AML-193 (cell line): ENCODE measurements at places on chromosomes 13 and 19.

DNA sequence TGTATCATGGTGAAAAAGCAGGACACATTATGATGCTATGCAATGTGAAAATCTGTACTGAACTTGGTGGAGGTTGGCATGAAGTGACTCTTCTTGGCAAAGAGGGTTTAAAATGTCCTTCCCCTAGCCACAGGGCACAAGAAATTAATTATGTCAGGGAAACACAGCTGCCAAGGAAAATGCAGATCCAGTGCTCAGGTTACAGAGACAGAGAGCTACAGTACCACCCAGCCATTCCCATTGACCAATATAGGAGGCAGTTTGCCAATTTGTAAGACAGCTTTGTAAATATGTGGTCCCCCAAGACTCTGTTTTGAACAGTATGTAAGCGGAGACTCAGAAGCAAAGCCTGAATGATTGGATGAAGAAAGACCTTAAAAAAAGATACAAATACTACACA is 69.4 kb upstream of the KLF12 start:
- no peak for DNase-seq

DNA sequence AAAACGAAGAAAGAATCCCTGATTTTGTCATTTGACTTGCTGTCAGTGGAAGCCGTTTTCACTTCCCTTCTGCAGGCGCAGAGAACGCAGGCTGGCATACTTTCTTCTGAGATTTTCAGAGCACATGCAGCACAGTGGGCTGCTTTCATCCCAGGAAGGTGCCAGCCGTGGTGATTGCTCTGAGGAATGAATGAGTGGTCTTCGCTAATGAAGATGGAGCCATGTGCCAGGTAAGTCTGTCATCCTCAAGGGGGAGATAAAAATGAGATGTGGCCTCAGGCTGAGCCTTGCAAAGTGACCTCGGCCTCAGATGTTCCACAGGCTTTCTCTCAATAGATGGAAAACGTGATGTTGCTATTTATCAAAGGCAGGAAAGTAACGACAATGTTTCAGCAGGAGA is 94.6 kb upstream of the FARP1 start:
- no peak for DNase-seq

DNA sequence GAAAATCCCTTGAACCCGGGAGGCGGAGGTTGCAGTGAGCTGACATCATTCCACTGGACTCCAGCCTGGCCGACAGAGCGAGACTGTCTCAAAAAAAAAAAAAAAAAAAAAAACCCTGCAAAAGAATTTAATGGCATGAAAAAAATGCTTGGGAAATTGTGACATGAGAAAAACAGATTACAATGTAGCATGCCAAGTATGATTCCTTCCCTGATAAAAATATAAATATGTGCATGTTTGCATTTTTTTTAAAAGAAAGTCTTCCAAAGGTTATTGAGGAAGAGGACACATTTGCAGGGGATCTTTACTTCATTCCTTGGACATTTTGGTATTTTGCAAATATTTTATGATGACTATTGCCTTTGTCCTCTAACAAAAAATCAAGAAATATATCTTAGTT is 14.5 kb upstream of the ZBTB32 start:
- no peak for DNase-seq

GRCh38 chr19:3319643-3320353 is 46.6 kb upstream of the NFIC start:
- DNase-seq = no peak

DNA sequence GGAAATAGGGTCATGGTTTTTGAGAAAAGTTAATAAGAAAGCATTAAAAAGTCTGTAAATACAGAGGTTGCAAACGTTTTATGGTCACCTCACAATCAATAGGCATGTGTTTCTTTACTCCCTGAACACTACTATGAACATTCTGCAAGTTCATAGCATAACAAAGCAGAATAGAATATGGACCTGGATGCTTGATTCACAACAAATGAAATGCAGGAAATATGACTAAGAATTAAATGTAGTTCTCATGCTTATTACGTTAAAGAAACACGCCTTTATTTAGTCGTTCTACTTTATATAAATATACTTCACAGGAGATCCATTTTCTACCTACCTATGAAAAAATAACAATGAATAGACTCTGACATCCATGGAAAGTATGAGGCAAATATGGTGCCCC is 344.0 kb downstream of the KCTD12 start:
- no peak for DNase-seq

- no peak for DNase-seq
Observed at GRCh38 chr19:35179830-35180229, 25.3 kb downstream of the FXYD5 start.

- DNase-seq = peak; percentile 10
Observed at GRCh38 chr19:11377237-11377636, 2.8 kb downstream of the SWSAP1 start.

DNA sequence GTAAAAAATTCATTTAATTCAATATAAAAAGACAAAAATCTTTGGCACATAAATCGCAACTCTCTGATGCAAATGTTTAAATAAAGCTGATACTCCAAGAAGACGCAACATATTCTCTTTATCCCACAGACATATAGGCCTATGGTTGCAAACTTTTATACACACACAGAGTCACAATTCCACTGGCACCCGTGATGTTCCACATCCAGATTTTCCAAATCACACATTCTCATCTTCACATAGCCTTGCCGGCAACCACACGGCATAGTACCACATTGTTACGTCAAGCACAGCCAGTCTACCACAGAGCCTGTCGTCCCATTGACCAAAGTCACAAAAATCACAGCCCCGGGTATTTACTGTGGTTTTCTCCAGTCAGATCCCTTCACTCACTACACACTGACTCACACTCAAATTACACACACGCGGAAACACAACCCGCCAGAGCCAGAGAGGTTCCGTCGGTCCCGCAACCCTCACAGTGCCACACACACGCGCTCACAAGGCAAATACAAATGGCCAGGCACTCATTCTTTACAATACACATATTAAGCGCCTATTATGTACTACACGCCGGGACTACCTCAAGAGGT is 546 bp upstream of the ZNF546 start:
- DNase-seq = no peak

- DNase-seq = no peak
Observed at GRCh38 chr19:2271234-2272103, 10.5 kb downstream of the PEAK3 start.

- DNase-seq = peak; percentile 83
Observed at GRCh38 chr13:106182404-106182803, 353.1 kb downstream of the EFNB2 start.

DNA sequence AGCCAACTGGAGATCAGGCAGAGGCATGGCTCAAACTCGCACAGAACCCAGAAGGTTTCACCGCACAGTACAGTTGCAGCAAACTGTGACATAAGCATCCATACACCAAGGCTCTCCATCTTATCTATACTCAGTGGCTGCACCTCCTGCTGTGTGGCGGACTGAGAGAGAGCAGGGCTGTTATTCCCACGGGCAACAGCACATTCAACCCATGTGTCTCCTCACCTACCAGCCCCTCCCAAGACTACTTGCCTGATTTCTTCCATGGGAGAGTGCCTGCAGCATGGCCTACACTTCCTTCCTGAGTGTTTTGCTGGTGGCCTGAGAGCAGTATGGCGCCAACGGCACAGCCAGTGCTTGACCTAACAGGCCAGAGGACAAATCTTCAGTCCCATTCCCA is 1606.6 kb downstream of the SLITRK1 start:
- DNase-seq = no peak

DNA sequence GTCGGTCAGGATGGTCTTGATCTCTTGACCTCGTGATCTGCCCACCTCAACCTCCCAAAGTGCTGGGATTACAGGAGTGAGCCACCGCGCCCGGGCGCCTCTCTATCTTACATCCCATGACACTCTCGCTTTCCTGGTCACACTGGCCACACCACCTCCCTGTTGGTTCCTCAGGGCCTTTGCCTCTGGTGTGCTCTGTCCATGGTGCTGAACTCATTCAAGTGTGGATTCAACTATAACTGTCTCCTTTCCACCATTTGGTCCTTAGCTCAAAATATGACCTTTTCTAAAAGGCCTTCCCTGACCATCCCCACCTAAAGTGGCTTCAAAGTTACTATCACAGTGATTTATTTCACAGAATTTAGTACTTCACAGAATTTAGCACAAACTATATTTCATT is 3.7 kb upstream of the SMIM17 start:
- DNase-seq = peak; percentile 25

DNA sequence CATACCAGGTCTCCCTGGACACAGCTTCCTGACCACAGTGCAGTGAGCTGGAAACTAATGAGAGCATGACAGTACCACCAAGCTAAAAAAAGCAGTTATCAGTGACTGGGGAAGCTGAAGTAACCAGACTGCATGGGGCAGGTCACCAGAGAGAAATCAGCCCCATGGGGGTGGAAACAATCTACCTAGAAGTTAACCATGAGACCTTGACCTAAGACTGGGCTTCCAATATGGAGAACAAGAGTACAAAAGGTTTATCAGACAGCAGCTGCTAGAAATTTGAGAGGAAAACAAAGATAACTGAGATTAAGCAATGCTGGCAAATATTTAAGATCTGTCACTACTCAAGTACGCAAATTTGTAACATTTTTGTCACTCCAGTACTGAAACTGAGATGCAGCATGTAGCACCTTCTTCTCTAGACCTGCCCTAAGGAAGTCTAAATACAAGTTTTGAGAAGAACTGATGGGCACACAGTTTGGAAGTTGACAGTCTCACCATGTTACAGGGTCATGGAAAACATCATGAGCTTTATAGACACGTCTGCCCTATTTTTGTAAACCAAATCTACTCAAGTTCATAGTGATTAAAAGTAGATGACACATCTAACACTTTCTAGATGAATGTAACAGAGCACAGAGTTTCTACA is 2641.8 kb upstream of the PCDH20 start:
- no peak for DNase-seq

DNA sequence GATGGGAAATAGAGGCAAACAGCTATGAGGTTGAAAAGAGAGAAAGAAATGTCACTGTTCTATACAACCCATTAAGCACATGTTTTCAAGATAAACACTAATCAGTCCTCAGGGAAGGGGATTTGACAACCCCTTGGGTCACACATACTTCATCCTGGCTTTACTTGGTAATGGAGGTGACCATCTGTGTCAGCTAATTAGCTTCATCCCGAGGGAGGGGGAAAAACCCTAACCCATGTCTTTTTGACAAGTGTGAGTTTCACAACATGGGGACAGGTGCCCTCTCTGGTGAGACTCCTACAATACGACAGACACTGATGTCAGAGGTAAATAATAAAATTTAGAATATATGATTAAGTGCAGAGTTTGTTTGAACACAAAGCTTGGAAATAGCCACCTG is 43.1 kb downstream of the ZNF611 start:
- no peak for DNase-seq

DNA sequence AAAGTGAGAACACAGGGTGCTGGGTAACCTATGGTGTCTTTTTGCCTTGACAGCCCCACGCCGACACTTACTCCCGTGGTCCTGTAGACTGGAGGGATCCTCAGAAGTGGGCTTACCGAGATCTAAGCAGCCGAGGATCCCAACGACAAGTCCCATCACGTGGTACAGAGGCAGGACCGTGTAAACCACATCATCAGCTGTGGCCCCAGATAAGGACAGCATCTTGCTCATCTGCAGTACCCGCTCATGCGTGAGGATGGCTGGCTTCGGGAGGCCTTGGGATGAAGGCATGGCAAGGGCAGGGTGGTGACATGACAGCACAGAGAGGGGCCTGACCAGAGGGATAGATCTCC is 2.1 kb downstream of the SLC27A5 start:
- no peak for DNase-seq

GRCh38 chr19:57248646-57249045 is 8.2 kb downstream of the ZNF805 start:
- DNase-seq = no peak

- no peak for DNase-seq
Observed at GRCh38 chr13:33197541-33197971, 88.0 kb downstream of the STARD13 start.

GRCh38 chr19:23254141-23254910 is 4.1 kb upstream of the ZNF724 start:
- peak; percentile 15 for DNase-seq

GRCh38 chr13:106291006-106291405 is 244.5 kb downstream of the EFNB2 start:
- DNase-seq = no peak

DNA sequence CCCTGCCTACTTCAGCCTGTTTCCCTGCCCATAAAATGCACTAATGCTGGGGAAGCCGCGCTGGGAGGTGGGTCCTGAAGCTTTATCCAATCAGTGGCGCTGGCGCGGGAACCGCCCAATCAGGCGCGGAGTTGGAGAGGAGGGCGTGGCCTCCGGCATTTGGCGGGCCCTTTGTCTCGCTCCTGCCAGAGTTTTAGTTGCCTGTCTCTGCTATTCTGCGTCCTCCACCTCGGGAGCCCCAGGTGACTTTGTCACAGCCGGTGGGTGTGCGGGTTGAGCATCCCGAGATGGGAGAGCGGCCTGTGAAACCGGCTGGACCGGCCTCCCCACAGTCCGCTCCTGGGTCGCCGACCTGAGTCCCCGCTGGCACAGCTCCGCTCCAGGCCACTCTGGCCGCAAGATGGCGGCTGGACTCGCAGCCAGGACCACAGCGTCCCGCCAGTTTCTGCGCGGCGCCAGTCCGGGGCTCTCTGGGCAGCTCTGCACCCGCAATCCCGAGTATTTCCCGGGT is 30.7 kb upstream of the ZNF429 start:
- DNase-seq = peak; percentile 91

DNA sequence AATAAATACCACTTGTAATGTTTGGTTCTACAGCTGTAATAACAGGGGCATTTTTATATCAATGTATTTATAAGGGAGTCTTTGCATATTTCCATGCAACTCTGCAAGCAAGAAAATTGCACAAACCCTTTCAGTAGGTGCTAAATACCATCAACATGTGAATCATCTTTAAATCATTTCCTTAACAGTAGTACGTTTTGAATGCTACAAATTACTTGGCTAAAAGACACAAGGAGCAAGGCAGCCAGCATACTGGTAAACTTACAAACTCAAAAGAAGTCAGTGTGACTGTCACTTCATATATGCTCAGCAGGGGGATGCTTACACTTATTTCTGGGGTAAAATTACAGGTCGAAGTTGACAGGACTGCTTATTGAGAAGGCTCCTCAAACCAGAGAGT is 402.4 kb downstream of the EFNB2 start:
- no peak for DNase-seq

- DNase-seq = no peak
Observed at GRCh38 chr19:35109395-35110112, 6.1 kb upstream of the FXYD3 start.

DNA sequence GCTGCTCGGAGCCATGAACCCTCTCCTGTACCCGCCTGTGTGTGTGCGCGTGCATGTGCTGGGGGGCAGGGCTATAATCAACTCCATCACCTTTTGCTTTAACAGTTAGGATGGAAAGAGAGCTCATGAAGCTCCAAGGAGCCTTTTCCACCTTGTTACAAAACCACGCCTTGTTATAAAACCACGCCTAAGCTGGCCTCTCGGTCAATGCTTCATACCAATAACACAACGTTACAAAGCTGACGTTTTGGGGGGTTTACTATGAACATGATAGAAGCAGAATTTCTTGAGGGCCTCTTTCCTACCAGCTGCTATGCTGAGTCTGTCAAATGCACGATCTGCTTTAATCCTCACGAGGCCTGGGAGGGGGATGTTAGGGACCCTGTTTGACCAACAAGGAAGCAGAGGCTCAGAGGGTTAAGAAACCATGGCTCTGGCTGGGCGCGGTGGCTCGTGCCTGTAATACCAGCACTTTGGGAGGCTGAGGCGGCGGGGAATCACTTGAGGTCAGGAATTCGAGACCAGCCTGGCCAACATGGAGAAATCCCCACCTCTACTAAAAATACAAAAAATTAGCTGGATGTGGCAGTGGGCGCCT is 11.9 kb downstream of the CAPS start:
- no peak for DNase-seq

GRCh38 chr13:33541962-33542308 is 256.4 kb upstream of the STARD13 start:
- no peak for DNase-seq
